Midbrain (tissue), 1 donor: ENCODE measurements at places on chromosomes 4 and X.

GRCh38 chr4:161680146-161680545 lies 483.7 kb downstream of the FSTL5 start:
- DNase-seq = no peak

- DNase-seq = no peak
Measured at GRCh38 chrX:54492340-54492739, 3.7 kb downstream of the FGD1 start.

GRCh38 chrX:140342410-140342809 lies 162.5 kb downstream of the SOX3 start:
- DNase-seq = no peak

DNA sequence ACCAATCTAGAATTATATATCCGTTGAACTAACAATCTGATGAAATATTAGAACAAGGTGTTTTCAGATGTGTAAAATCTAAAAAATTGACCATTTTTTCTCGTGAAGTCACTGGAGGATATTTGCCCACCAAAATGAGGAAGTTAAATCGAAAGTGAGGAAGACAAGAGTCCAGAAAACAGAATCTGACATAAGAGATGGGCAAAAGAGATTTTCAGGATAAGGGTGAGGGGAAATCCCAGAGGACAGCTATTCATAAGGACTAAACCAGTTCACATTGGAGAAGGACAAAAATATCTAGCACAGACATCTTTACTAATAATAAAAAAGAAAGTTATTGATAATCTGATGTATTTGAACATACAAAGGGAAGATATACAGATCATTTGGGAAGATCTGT lies 18.7 kb upstream of the ALG13 start:
- no peak for DNase-seq

GRCh38 chrX:155435744-155436112 lies 22.7 kb downstream of the F8A3 start:
- DNase-seq = no peak

DNA sequence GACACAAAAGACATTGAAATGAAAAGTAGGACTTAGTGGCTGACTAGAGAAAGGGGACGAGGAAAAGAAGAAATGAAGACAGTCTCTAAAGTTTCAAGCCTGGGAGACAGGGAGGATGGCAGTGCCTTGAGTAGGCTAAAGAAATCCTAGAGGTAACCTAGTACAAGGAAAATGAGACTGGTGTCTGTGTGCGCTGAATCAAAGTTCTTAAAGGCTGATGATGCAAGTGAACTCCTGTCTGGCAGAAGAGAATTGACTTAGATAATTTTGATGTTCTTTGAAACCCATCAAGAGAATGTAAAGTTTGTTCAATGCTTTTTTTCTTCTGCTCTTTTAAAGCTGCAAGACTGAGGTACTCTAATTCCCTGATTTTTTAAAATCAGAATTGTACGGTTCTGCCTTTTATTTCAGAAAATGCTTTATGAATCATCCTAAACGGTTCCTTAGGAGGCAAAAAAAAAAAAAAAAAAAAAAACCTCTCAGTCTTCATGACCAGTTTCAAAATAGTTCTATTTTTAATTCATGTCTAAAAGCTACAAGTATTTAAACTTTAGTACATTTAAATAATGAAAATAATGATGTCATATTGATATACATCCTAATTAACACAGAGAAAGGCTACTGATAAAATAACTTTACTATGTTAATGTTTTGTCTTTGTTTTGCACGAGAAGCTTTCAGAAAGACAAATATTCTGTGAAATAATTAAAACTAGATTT lies 189.8 kb downstream of the PPP3CA start:
- DNase-seq = no peak

DNA sequence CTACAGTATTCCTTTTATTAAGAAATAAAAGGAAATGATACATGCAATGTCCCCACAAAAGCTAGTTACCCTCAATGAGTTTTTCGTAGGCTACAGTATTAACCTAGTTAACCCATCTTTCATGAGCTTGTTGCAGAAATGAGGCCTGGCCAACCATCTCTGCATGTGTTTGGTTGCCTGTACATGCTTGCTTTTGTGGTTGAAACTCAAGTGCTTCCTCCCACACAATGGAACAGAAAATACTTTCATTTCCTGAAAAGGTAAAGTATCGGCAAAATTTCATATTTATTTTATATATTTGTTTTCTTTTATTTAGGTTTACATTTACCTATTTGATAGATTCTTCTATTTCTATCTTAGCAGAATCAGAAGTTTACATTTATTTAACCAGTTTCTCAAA lies 214.6 kb upstream of the FAM241A start:
- DNase-seq = no peak

DNA sequence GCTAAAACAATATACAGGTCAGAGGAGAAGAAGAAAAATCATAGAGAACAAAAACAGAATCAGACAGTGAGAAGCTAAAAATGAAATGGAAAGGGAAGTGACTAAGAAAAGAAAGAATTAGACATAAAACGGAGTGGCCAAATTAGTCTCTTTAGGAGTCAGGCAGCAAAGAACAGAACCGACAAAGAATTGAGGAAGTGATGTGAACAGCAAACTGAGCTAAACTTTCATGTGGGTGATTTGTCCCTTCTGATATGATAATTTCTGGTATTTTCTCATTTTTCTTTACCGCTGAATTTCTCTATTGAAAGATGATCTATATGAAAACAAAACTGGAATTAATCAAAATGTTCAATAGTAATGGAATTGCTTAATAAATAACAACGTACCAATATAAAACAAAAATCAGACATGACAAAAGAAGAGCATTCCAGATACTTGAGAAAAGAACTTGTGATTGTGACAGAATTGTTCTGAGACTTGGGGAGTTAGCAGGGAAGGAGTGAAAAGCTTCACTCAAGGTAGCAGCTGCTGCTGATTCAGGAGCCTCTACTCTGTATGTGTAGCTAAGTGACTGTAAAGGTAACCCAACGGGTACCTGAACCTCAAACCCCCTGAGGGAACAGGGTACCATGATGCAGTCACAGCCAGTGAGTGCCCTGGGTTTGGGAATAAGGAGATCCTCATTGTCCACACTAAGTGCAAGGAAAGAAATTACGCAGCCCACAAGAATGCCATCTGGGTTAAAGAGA lies 8.8 kb downstream of the TAPT1 start:
- DNase-seq = no peak

DNA sequence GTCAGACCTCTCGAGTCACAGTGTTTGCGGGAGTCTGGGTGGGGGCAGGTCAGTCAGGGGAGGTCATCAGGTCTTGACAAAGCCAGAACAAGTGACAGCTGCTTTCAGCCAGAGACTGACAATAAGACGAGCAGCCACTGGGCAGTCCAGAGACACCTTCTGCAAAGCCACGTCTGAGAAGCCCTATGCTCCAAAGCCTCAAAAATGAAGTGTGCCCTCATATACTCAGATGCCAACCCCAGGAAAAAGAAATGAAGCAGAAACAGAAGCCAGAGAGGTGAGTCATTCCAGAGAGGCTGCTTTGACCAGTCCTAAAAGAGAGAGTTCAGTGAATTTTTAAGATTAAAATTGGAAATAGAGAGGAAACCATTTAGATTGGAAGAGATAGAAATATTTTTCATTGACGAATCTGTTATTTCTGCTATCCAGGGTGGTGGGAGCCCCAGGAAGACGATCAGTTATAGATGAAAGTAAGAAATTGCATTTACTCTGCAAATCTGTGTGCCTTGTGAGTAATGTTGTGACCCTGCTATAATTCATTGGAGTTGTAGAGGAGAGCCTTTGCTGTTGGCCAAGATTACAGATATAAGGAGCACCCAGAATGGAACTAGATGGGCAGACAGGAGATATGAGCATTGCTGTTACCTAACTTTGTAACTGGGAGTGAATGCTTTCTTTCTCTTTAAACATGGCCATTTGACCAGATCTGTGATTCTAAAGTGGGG lies 77.9 kb downstream of the LRRC66 start:
- no peak for DNase-seq

- DNase-seq = no peak
Measured at GRCh38 chr4:128354205-128354821, 66.7 kb upstream of the PGRMC2 start.

DNA sequence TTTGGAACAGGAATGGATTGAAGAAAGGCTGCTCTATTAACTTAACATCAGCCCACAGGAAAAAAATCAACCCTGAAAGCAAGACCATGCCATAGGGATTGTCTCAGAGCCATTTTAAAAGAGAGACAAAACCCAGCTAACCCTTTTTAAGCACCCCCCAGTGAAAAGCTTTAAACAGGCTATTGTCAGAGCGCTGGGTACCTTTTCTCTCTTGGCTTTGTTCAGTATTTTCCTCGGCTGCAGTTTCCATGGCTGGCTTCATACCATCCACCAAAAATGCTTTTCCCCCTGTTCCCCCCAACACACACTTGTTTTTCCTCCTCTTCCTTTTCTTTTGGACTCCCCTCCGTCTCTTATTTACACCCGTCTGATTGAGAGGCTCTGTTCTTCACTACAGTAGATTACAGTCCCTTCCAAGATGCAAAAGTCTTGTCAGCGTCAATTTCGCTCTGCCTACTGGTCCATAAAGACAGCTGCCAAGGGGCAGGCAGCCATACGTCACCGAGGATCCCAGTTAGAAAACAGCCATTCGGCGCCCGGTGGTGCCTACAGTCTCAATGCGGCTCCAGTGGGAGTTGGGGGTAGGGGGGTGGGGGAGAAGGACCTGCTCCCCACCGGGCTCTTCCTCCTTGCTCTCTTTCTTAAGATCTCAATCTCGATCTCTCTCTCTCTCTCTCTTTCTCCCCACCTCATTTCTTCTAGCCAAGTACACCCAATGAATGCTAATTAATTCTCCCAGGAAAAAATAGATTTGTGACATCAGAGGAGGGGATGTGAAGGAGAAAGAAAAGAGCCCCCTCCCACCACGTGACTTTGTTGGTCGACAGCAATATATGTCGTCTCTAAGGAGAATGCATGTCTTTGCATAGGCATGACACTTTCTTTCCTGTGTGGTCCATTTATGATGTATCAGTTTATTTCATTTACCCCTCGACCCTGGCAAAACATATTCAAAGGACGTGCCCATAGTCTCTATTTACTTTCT lies at the start of gene GPM6B:
Gene GPM6B (minus strand): TSS at position 451 of the 985 bp plus-strand sequence. CDS start 189 bp downstream, at position 262.
- DNase-seq = peak; percentile 71

DNA sequence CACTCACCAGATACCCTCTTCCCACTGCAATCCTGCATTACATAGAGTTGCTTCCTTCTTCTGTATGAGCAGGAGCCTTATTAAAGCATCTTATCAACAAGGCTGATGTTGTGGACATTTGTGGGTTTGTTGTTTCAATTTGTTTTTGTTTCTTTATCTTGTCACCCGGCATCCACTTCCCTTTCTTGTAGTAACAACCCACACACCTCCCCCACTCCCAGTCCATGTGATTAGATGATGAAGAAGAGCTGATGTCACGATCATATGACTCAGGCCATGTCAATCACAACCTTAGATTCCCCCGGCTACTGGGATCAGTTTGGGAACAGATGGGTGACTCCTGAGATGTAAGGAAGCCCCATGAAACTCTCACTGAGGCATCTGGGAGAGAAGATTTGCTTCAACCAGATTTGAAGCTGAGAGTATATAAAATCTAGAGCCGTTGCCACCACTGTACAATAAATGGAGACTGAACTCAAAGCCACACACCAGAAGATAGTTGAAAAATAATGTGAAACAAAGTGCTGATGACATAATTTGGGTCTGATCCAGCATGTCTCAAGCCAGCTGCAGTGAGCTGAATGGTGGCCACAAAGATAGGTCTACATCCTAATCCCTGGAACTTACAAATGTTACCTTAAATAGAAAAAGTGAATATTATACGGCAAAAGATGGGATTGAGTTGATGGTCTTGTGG lies 34.1 kb upstream of the SRD5A3 start:
- DNase-seq = peak; percentile 52

DNA sequence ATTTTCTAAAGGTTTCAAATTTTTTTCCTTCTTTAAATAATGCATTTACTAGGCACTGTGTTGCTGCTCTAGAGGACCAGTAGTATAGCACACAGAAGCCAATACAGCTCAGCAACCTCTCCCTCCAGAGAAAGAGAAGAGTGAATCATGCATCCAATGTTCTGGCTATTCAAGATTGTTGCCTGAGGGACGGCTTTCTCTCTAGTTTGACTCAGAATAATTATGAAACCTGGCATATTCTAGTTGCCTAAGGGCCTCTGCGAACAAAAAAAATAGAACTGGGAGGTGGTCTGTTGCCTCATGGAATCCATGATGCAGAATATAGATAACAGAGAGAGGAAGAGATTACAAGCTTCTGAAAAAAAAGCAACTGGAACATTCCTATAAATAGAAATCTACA lies 1233.3 kb upstream of the PABPC4L start:
- no peak for DNase-seq

DNA sequence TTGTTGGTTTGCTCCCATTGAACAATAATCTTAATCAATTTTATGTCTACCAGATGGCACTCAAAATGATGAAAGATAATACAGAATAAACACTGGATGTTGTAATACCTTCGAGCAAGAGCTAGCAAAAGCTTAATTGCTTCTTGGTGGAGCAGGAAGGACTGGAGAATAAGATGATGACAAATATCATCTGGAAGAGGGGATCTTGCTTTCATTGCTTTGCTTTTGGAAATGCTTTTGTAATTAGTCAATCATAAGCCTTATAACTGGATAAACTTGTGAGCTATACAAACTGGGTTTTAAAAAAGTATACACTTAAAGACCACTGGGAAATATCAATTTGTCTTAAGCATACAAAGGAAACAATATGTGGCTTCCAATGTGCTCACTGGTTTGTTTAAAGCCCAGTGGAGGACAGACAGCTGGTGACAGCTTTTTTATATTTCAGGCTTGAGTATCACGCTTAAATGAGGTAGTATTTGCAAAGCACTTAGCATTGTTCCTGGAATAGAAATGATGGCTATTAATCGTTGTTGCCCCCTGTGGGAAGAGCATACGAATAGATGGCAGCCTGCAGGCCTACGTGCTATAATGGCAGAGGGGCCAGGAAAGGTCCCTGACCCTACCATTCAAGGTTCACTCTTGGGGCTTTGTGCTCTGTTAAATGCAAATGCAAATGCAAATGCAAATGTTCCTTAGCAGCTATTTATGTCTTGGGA lies 61.2 kb downstream of the TMEM150C start:
- DNase-seq = no peak

DNA sequence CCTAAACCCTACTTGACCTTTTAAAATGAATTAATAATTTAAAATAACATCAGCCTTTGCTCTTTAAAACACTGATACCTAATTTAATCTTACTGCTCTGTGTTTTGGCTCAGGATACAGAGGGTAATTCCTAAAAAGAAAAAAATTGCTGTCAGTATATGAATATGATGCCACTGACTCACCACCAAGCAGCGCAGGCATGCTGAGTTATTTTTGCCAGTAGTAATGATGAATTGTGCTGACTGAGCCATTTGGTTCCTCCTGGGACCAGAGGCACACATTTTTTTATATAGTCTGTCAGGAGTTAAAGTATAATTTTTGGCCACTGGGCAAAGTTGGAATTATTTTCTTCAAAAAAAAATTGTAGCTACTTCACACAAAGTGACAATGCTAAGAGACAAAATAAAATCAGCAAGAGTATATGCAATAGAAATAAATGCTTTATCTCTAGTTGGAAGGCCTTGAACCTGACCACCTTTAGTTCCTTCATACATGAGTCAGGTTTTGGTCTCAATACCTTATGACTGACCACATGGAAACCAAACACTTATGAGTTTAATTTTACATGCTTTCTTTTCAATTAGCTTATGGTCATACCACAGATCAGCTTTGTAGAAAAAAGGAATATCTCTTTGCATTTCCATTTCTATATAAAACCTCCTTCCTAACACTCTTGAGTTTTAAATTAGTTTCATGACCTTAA lies 115.1 kb downstream of the PPP3CA start:
- DNase-seq = no peak
